ENCODE measurements at places on chromosomes 12 and 14. TPM values are rescaled to one million over a fixed set of nuclear protein-coding genes. Genes with fewer than 3 reads are reported as not detected.

Gene SMIM41
- not detected for total RNA-seq

Gene PUS1
- 56.9 TPM for total RNA-seq

Gene DHRS2
- not detected for total RNA-seq

Gene TRPV4
- not detected for total RNA-seq

Gene DEPDC4
- 0.38 TPM for total RNA-seq

Gene KCNC2
- total RNA-seq, result not detected

Gene POTEG
- not detected for total RNA-seq

Gene LTA4H
- total RNA-seq, result 66.8 TPM

Gene TMEM121
- total RNA-seq, result 6.6 TPM

Gene IFI27L1
- 8.4 TPM for total RNA-seq

Gene SSTR1
- total RNA-seq, result not detected

Gene DNAI7
- total RNA-seq, result 0.82 TPM

Gene LRTM2
- 0.13 TPM for total RNA-seq

DNA sequence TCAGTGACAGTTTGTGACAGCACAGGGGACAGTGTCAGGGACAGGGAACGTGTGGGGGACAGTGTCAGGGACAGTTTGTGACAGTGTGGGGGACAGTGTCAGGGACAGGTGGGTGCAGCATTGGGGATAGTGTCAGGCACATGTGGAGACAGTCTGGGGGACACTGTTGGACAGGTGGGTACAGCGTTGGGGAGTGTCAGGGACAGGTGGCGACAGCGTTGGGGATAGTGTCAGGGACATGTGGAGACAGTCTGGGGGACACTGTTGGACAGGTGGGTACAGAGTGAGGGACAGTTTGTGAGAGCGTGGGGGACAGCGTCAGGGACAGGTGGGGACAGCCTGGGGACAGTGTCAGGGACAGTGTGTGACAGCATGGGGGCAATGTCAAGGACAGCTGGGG is 140.0 kb downstream of the TMEM121 start:
- no peaks in the 10 kb centered on the region for H3K36me3 ChIP-seq
- H3K4me1 ChIP-seq, result no peaks in the 10 kb centered on the region
- DNase-seq, result peak; percentile 62

- H3K27me3 ChIP-seq, result no peaks in the 10 kb centered on the region
- no peaks in the 10 kb centered on the region for H3K4me1 ChIP-seq
- DNase-seq, result no peak
- H3K4me3 ChIP-seq, result no peak overlapping the region
These were observed 59.1 kb downstream of the EXOC5 start for GRCh38 chr14:57209561-57209960.

DNA sequence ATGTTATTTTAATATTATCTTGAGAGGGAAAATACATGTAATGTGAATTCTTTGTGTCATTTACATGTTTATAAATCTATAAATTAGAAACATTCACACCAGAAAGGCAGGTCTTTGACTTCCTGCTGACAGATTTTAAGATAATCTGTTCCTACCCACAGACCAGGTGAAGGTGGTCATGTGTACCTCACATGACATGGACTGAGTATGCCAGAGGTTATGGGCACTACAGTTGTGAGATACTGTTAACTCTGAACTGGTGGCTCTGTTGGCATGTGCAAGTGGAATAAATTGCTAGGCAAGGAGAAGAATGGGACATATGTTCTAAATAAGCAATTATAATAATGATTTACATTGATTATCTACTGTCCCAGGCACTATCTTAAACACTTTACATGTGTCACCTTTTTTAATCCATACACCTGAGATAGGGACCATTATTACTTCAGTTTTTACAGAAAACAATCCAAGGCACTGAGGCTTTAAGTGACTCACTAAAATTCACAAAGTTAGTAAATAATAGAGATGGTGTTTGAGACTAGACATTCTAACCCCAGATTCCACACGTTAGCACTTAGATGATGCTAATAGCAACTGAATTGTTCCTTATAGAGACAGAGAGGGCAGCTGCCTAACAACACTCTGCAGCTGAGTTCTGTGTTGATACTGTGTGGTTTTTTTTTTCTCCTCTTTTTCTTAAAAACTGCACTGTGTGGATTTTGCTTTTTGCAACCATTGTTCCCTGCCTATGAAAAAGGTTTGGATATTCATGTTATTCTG is 23.8 kb downstream of the SLC16A7 start:
- no peak overlapping the region for H3K4me3 ChIP-seq
- DNase-seq, result no peak
- no peak overlapping the region for H3K27ac ChIP-seq
- H3K36me3 ChIP-seq, result no peaks in the 10 kb centered on the region
- peaks cover 20% of the 10 kb centered on the region for H3K4me1 ChIP-seq

DNA sequence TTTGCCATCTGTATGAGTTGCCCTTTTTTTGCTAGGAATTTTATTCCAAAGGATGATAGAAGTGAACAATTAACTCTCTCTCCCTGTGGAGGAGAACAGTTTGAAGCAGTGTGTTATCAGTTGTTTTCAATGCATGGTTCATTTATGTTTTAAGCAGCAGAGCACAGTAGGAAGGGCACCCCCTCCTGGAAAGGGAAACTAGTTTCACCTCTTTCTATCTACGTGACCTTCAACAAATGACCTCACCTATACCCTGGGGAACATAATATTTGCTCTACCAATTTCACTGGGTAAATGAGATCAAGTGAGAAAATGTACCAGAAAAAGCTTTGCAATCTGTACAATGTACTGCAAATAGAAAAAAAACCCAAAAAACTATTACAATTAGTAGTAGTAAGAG is 5.4 kb upstream of the DCP1B start:
- no peaks in the 10 kb centered on the region for H3K36me3 ChIP-seq
- no peak overlapping the region for H3K4me3 ChIP-seq
- DNase-seq, result no peak
- no peak overlapping the region for H3K27ac ChIP-seq
- H3K27me3 ChIP-seq, result no peaks in the 10 kb centered on the region

- no peaks in the 10 kb centered on the region for H3K36me3 ChIP-seq
- H3K27ac ChIP-seq, result no peak overlapping the region
- H3K4me1 ChIP-seq, result peaks cover 9% of the 10 kb centered on the region
- H3K4me3 ChIP-seq, result no peak overlapping the region
- no peak for DNase-seq
These were observed 4.7 kb downstream of the EXOC3L4 start for GRCh38 chr14:103099081-103099732.

DNA sequence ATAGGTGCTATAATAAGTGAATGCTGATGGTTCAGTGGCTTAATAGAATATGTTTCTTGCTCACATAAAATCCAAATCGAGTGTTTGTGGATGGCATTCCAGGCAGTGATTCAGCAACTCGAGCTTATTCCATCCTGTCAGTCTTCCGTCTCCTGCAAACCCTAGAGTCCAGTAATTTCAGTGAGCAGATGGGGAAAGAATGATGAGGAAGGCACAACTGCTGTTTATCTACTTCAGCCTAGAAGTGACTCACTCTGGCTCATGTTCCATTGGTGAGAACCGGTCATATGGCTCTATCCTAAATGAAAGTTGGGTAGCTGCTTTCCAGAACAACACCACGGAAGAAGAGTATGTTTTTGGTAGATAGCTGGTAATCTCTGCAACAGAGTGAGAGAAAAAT is 421.8 kb upstream of the PDE3A start:
- no peak overlapping the region for H3K4me3 ChIP-seq
- H3K4me1 ChIP-seq, result no peaks in the 10 kb centered on the region
- H3K36me3 ChIP-seq, result peaks cover 10% of the 10 kb centered on the region
- H3K27me3 ChIP-seq, result no peaks in the 10 kb centered on the region
- no peak overlapping the region for H3K27ac ChIP-seq

DNA sequence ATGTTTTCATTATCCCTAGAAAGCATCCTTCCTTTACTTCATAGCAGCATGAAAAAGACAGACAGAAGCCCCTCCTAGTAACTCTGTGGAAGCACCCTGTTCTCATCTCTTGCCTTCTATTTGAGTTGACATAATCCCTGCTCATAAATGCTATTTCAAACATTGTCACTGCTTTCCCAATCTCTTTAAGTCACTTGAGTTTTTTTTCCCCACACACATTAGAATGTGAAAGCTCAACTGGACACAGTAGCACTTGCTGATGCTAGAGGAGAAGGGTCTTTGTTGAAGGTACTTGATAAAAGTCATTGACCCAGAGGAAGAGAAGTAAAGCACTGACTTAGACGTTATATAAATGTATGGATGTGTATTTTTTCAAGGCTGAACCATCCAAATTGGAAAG is 3.0 kb downstream of the E2F7 start:
- H3K36me3 ChIP-seq, result no peaks in the 10 kb centered on the region
- H3K27ac ChIP-seq, result no peak overlapping the region
- H3K4me1 ChIP-seq, result peaks cover 30% of the 10 kb centered on the region
- no peak for DNase-seq

DNA sequence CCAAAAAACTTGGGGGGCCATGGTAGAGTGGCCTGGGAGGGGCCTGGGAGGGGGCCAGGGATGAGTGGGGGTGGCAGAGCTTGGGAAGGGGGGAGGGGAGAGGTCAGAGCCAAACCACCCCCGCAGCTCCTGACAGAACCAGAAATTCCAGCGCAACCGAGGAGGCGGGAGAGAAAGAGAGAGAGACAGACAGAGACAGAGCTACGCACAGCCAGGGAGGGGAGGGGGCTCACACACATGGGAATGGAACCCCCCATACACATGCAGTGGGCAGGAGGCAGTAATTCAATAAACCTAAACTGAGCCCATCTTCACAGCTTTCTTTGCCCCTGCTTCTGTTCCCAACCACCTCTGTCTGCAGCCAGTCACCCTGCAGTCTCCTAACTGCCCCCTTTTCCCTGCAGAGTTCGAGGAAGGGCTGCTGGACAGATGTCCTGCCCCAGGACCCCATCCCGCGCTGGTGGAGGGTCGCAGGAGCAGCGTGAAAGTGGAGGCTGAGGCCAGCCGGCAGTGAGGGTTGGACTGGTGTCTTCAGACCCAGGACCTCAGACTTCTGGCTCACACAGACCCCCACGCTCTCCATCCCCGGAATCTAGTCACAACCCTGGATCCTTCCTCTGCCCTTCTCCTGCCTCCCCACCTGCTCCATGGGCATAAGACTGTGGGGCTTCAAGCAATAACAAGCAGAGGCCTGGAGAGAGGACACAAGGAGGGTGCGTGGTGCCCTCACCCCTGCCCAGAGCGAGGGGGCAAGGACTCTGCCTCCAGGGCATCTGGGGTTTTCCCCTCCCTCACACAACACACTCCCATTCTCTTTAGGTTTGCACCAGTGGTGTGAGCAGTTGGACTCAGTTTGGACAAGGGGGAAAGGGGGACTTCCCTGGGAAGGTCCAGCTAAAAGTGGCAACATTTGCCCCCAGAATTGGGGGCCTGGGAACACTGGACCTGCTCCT is 5.6 kb downstream of the NAB2 start:
- peak overlapping the region; percentile 86 for H3K4me3 ChIP-seq
- H3K27ac ChIP-seq, result peak overlapping the region; percentile 97
- no peaks in the 10 kb centered on the region for H3K36me3 ChIP-seq
- no peak for DNase-seq
- peaks cover 65% of the 10 kb centered on the region for H3K4me1 ChIP-seq

- no peaks in the 10 kb centered on the region for H3K27me3 ChIP-seq
- no peak for DNase-seq
- peak overlapping the region; percentile 82 for H3K4me3 ChIP-seq
- peaks cover 3% of the 10 kb centered on the region for H3K36me3 ChIP-seq
These were observed 718 bp downstream of the EIF2B2 start for GRCh38 chr14:75003250-75004027.

GRCh38 chr12:100503228-100503628 is 29.6 kb downstream of the NR1H4 start:
- peaks cover 13% of the 10 kb centered on the region for H3K27me3 ChIP-seq
- no peaks in the 10 kb centered on the region for H3K36me3 ChIP-seq
- no peaks in the 10 kb centered on the region for H3K4me1 ChIP-seq
- DNase-seq, result no peak

GRCh38 chr12:130960058-130960457 is 6.4 kb downstream of the ADGRD1 start:
- no peaks in the 10 kb centered on the region for H3K36me3 ChIP-seq
- no peak for DNase-seq
- H3K27ac ChIP-seq, result no peak overlapping the region
- H3K4me1 ChIP-seq, result no peaks in the 10 kb centered on the region

- H3K4me3 ChIP-seq, result no peak overlapping the region
- H3K36me3 ChIP-seq, result no peaks in the 10 kb centered on the region
- H3K4me1 ChIP-seq, result peaks cover 33% of the 10 kb centered on the region
These were observed 99.7 kb upstream of the EGLN3 start for GRCh38 chr14:34050606-34051005.

DNA sequence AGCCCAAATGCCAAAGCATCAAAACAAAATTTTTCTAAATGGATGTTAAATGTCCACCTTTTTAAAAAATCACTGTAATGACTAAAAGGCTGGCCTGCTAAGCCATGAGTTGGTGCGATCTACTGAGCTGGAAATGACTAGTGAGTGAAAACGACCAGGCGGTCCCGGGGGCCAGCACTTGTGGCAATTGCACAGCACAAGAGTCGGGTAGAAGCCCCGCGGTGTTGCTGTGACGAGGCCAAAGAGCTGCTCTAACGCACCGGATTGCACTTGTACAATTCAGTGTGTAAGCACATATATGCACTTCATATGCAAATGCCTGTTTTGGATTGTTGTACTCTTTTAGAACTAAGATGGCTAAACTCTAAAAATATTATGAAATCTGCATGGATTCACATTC is 64.1 kb upstream of the DYNC1H1 start:
- no peak for DNase-seq

GRCh38 chr14:68423686-68424085 is 369.2 kb downstream of the ZFP36L1 start:
- H3K36me3 ChIP-seq, result no peaks in the 10 kb centered on the region
- peak overlapping the region; percentile 19 for H3K27ac ChIP-seq
- H3K4me1 ChIP-seq, result peaks cover 27% of the 10 kb centered on the region
- H3K27me3 ChIP-seq, result no peaks in the 10 kb centered on the region
- no peak overlapping the region for H3K4me3 ChIP-seq

DNA sequence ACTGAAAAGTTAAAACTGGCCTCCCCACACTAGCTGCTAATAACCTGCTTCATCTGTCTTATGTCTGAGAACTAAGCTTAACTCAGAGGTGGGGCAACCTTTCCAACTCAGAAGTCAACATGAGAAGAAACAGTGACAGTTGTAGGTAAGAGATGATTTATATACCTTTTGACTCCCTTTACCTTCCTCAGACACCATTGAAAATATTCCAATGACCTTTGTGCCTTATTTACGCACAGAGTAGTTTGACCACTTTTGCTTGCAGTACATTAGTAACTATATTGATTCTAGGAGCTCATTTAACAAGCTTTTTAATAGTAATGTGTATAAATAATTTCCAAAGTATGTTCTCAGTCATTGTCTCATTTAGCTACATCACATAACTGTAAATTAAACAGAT is 77.6 kb downstream of the ALX1 start:
- DNase-seq, result no peak
- no peaks in the 10 kb centered on the region for H3K36me3 ChIP-seq
- no peak overlapping the region for H3K4me3 ChIP-seq
- H3K4me1 ChIP-seq, result no peaks in the 10 kb centered on the region
- H3K27me3 ChIP-seq, result peaks cover 3% of the 10 kb centered on the region

GRCh38 chr14:101022121-101022520 is 118.6 kb upstream of the RTL1 start:
- no peak overlapping the region for H3K4me3 ChIP-seq
- H3K36me3 ChIP-seq, result no peaks in the 10 kb centered on the region
- peaks cover 21% of the 10 kb centered on the region for H3K27me3 ChIP-seq
- H3K27ac ChIP-seq, result no peak overlapping the region
- H3K4me1 ChIP-seq, result no peaks in the 10 kb centered on the region
- DNase-seq, result no peak

Measured in naive thymus-derived CD8-positive, alpha-beta T cell (primary cell).